NCI-H1436 (cell line): ENCODE measurements at places on chromosomes 7 and 10.

DNA sequence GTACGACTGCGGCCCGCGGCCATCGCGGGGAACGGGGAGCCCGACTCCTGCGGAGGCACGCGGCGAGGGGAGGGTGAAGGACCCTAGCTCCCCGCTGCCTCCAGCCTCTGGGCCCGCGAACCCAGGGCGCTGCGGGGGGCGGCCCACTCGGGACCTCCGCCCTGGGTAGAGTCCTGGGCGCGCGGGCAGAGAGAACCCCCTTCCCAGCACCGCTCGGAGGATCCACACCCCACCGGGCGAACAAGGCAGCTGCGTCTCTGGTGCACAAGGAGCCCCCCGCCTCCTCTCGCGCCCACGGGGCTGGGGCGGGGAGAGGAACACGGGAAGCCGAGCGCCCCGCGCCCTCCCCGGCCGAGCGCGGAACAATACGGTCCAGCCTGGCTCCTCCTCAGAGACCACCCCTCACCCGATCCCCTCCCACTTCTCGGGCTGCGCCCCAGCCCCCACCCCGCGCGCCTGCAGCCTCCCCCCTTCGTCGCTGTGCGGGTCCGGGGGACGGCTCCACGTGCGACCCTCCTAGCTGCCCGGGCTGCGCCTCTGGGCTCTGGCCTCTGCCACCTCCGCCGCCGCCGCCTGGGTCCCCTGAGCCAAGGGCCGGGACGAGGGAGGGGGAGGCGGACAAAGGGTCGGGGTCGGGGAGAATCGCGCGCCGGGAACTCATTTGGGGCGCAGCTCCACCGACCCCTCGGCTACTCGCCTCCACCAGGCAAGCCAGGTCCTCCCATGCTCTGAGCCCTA lies at the start of gene WDR86:
WDR86 (minus strand) TSS at position 372 of the 738 bp plus-strand sequence. CDS start 449 bp downstream, outside the sequence.
- DNase-seq: no peak

DNA sequence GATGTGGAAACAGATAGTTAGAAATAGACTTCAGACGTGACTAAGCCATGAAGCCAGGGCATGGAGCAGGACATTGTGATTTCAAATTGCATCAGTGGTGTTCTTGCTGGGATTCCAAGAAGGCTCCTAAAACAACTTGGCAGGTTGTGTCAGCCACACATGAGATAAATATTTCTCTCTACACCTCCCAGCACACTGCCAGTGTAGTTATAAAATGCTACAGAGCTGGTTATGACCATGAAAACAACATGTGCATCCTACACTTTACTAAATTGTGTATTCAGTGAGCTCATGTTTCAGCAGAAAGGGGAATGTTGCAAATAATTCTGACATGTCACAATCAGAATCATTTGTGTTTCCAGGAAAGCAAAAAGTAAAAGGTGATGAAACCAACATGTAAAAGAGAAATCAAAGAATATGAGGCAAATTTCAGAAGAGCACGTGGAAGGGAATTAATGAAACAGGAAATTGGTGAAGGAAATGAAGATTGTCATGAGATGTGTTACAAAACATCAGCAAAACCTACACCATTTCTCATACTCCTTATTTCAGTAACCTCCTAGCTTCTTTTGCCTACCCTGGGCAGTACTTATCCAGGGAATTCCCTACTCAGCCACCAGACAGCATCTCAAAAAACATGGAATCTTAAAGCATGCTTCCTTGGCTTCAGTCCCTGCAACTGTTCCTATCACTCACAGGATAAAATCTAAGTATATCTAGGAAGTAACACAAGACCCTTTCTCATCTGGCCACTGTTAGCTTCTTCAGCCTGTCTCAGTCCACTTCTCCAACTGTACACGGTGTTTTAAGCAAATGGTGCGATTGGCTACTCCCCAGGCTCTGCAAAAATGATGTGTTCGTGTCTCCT lies 5.8 kb upstream of the CYP3A7 start:
- DNase-seq: no peak

GRCh38 chr10:14671386-14671831 lies 103.3 kb downstream of the FAM107B start:
- no peak for DNase-seq

DNA sequence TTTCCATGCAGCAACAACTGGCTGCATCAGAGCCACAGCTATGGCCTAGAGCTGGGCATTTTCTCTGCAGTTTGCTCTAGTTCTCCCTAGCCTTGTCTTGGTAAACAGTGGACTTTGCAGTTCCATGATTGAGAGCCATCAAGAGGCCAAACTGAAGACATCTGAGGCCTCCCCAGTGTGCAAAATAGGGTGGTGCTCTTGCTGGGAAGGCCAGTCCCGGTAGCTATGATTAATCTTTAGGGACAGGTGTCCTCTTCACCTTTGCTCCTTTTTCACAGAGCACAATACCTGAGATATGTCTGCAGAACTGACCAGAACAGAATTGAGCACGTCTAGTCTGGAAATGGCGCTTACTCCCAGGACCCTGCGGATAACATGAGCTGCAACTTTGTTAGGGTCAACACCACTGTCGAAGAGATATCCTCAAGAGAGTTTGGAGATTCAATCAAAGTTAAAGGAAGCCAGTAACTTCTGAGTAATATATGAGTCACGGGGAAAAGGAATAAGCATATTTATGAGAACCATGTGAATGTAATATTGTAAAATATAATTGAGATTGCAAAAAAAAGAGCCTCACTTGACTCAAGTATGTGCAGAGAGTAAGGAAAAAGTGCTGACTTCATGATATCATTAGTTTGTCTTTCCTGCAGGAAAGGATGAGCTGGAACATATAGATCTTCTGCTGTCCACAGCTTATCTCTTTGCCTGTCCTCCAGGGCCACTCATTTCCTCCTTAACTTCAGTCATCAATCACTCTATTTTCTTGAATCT lies 76.7 kb downstream of the ANK3 start:
- no peak for DNase-seq

- no peak for DNase-seq
Observed at GRCh38 chr7:31935124-31936054, 134.8 kb downstream of the PDE1C start.

GRCh38 chr10:35130663-35131062 lies 4.0 kb downstream of the CREM start:
- DNase-seq: no peak

- no peak for DNase-seq
Observed at GRCh38 chr10:86327954-86328725, 38.5 kb downstream of the GRID1 start.

DNA sequence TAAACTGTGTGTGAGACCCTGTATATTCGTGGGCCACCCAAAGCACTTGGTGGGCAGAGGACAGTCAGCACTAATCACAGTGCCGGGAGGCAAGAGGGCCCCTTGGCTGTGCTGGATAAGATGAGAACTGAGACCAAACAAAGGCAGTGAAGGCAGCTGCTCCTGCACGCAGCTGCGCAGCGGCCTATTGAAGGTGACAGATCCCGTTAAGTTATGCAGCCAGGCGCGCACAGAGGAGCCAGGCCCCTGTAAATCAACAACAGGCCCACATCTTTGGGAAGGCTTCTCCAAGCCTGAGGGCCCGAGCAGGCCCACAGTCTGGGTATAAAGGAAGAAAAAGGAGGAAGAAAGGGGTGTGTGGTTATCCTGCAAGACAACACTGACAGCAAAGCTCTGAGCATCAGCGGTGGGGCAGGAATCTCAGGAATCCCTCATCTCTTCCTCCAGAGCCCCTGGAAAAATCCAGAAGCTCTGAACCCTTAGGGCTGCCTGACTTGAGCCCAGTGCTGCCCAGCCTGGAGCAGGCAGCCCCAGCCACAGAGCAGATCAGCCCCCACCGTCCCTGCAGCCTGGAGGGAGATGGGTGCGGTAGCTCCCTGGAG lies 154.2 kb downstream of the ARHGAP12 start:
- DNase-seq: no peak

- DNase-seq: peak; percentile 19
Observed at GRCh38 chr7:100137851-100138760, 10.6 kb upstream of the LAMTOR4 start.

DNA sequence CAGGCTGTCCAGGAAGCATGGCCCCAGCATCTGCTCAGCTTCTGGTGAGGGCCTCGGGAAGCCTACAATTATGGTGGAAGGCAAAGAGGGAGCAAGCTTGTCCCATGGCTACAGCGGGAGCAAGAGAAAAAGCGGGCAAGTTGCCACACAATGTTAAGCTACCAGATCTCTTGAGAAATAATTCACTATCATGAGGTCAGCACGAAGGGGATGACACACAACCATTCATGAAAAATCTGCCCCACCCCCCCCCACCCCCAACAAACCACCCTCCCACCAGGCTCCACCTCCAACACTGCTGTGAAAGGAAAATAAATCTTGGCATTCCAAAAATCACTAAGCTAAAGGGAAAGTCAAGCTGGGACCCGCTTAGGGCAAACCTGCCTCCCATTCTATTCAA lies 545.8 kb upstream of the NRP1 start:
- DNase-seq: no peak

DNA sequence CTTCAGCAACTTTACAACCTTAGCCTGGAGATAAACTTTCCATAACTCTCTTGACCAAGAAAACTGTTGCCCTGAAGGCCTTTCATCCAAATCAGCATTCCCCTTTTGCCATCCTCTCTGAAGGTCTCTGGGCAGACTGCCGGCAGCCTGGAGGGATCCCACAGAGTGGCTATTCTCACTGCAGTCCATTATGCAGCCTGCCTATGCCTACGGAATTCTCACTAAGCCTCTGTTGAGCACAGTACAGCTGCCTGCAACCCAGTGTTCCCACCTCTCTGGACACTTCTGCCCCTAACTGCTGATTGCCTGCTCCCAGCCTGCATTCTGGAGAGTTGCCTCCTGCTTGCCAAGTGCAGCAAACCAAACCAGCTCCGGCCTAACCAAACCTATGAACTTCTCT lies 548.9 kb upstream of the STEAP1 start:
- no peak for DNase-seq

- no peak for DNase-seq
Observed at GRCh38 chr7:17467386-17467945, 169.0 kb downstream of the AHR start.

DNA sequence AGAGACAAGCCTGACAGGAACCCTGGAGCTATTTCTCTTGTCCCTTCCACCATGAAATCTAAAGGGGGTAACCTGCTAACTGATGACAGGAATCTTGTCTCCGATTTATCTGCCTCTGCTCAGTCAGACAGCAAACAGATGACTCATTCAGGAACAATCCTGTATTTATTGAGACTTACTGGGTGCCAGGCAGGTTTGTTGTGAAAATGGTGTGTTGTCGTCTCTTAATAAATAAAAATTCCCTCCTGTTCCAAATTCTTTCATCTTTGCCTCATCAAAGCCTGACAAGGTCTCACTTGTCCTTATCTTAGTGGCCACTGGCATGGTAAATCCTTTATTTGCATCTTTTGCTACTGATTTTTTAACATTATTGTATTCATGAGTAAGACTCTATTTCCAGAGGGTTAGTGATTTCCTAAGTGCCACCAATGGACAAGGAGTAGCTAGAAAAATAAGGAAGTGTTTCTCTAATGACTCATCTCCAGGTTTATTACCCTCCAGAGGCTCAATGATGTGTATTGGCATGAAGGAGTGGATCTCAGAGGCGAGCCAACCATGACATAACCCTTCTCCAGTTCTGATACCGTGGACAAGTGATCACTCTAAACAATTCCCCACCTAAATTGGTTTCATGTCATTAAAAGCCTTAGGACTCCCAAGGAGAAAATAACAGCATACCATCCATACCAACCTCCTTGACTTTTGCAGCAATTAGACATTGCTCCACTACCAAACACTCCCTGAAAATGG lies 724.0 kb downstream of the GRID1 start:
- no peak for DNase-seq

DNA sequence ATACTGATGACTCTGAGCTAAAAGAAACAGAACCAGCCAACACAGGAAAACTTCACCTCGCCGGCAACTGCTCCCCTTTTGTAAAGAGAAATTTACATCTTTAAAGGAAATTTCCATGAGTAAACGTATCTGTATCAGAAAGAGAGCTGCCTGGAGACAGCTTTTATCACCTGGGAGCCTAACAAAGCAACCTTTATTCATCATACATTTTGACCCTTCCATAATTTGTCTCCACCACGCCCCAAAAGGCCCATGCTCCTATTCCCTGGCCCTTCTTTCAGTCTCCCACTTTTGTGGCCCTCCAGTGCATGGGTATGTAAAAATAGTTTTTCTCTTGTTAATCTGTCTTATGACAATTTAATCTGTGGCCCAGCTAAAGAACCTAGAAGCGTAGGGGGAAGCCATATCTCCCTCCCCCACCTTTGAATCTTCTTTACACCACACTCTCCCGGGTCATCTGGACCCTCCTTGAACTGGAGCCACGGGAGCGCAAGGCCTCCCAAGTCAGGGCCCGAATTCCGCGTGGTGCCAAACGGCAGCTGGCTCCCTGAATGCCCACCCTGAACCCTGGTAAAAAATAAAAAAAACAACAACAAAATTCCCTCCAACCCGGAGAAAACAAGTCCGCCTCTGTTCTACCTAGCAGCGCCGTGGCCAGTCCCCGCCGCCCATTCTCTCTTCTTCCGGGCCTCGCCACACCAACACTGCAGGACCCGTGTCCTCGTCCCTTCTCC lies 15.4 kb upstream of the FKBP9 start:
- peak; percentile 0 for DNase-seq

DNA sequence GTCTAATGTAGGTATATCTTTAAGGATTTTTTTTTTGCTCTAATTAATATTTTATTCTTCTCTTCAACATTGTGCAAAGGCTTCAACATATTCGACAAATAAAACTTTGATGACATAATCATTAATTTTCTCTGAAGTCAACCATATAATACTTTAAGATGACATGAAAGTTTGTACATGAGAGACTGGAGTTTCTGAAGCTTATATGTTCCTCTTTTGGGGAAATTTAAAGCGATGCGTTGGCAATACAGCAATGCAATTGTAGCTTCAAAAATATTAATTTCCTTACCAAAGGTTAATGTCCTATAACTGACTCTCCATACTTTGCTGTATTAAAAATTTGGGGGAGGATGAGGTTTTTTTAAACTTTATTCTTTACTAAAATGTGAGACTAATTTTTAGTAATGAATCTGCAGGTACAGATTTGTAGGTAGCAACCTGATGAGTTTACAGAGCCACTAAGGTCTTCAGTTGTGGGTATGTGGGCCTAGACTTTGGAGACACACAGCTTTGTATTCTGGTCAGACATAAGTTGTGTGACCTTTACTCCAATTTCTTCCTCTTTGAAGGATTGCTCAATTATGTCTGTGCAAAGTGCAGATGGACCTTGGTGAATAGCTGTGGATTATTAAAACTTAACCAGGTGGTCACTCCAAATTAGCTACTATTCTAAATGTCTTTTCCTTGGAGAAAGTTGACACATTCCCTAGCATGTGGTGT lies 18.0 kb upstream of the LIPA start:
- no peak for DNase-seq

- no peak for DNase-seq
Observed at GRCh38 chr10:63883861-63884260, 362.7 kb downstream of the REEP3 start.

GRCh38 chr10:99711129-99711719 lies 20.7 kb downstream of the COX15 start:
- DNase-seq: peak; percentile 27

- DNase-seq: no peak
Observed at GRCh38 chr10:108755646-108756045, 1167.7 kb downstream of the XPNPEP1 start.

DNA sequence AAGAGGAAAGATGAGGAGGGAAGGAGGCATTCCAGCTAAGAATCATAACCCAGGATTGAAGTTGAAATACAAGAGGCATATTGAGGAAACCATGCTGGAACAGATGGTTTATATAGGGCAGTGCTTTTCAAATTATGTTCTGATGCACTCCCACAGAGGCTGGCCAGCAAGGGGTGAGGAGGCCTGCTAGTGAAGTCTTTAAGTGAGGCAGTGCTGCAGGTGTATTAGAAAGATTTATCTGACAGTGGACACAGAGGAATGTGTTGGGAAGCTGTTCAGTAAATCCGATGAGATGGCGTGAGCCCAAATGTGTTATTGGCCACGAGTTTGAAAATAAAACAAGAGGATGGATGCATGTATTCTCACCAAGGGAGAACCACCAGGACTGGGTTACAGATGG lies 28.6 kb downstream of the REEP3 start:
- DNase-seq: no peak
